ENCODE measurements at places on chromosomes 5 and 9. TPM values are rescaled to one million over a fixed set of nuclear protein-coding genes. Genes with fewer than 3 reads are reported as not detected.

BARX1 gene
- total RNA-seq = 15.2 TPM

ZNF879 gene
- 5.7 TPM for total RNA-seq

PCDHGB6 gene
- 9.3 TPM for total RNA-seq

LRRC26 gene
- 18.9 TPM for total RNA-seq

CHSY3 gene
- total RNA-seq = 7.6 TPM

PRR16 gene
- total RNA-seq = 5.2 TPM

STKLD1 gene
- total RNA-seq = 0.41 TPM

TERT gene
- total RNA-seq = 0.21 TPM

OSTF1 gene
- 17.8 TPM for total RNA-seq

CHD1 gene
- total RNA-seq = 89.0 TPM

MYORG gene
- total RNA-seq = 25.2 TPM

DNA sequence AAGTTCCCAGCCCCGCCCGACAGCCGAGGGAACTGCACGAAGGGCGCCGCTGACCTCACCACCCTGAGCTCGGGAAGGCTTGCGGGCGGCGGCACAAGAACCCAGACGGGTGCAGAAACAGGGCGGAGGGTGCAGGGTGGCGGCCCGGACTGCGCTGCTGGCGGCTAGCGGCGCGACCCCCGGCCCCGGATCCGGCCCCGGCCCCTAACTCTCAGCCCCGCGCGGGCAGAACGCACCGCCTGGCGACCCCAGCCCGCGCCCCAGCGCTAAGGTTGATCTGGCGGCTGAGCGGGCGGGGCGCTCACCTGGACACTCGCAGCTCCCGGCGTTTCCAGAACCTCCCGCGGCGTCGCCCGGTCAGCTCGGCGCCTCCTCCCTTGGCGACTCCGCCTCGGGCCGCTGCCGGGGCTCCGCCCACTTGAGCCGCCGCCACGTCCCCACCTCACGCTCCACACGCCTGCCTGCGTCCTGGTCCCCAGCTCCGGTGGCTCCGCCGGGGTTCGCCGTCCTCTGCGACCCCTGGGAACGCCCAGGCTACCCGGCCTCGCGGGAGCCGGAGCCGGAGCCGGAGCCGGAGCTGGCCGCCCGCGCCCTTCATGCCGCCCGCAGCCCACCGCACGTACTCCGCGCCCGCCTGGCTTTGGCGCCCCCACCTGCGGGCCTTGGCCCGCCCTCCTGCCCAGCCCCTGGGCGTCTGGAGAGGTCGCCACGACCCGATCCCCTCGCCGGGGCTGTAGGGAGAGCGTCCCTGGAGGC lies at the start of gene P4HA2:
Gene P4HA2, minus strand, starts transcription at position 369 of the 756 bp plus-strand sequence. CDS start 9,227 bp downstream, outside the sequence.
- DNase-seq = peak; percentile 89

DNA sequence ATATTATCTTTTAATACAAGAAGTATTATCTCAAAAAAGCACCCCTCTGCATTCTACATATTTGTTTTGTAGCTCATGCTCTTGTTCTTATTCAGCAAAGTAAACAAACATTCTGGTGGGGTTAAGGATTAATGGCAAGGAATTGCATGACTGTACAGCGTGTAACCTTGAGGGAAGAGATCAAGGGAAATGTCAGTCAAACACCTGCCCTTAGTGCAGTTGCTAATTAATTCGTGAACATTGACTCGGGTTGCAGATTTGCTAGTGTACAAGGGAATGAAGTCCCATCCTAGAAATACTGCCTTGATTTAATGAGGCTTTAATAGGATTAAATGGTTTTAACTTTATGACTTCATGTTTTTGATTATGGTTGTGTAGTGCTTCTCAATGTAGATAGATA lies 1758.1 kb downstream of the MAT2B start:
- DNase-seq = no peak

GRCh38 chr9:7376833-7377232 lies 422.7 kb downstream of the DMAC1 start:
- peak; percentile 91 for DNase-seq

- no peak for DNase-seq
Measured at GRCh38 chr9:115717711-115718173, 435.8 kb upstream of the PAPPA start.

DNA sequence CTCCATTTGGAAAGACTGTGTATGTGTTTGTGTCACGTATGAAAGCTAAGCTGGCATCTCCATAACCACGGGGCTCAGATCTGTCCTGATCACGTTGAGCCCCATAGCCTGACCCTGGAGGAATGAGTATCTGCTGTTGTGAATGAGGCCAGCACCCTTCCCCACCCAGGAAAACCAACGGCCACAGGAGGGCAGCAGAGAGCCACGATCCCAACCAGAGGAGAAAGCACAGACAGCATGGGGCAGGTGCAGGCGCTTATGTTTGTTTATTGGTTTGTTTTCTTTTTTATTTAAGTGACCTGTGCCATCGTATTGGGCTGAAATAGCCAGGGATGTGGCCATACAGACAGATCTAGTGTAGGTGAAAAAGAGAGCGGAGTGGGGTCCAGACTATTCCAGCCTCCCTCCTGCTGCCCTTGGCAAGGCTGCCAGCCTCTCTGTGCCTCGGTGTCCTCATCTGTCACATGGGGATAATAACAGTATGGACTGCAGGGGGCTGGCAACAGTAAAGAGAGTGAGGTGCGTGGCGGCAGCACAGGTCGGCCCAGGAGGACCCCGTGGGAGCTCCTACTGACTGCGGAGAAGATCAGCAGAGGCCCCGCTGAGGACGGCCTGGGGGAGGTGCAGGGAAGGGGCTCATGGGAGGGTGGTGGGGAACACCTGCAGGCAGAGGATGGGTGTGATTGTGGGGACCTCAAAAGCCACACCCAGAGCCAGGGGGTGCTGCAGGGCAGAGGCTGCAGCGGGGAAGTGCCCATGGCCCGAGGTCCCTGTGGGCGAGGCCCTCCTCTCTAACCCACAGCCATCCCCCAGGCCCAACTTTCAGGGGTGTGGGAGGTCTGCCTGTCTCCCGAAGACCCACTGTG lies 12.1 kb downstream of the OR2V2 start:
- DNase-seq = peak; percentile 91

GRCh38 chr9:347667-348292 lies 133.1 kb downstream of the DOCK8 start:
- peak; percentile 82 for DNase-seq

DNA sequence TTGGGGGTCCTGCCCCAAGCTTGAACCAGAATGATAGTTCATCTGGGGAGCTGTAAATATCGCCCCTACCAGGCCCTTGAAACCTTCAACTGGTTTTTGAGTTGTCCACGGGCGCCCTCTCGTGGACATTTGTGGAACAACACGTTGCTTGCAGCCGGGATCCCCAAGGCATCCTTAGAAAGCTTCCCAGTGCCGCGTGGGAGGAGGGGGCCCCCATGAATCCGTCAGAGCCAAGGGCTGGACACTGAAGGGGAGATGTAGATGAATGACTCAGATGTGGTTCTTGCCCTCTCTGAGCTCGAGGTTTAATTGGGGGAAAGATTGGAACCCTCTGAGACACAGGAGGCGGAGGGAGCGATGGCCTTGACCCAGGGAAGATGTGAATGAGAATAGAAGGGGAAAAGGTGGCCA lies 31.8 kb upstream of the ORM1 start:
- DNase-seq = peak; percentile 89

- DNase-seq = no peak
Measured at GRCh38 chr5:34892414-34892813, 22.9 kb downstream of the RAD1 start.

- DNase-seq = peak; percentile 41
Measured at GRCh38 chr5:137075163-137075970, 423.8 kb downstream of the SPOCK1 start.

GRCh38 chr5:36772276-36773140 lies 104.1 kb upstream of the NIPBL start:
- peak; percentile 48 for DNase-seq

GRCh38 chr9:131385296-131385695 lies 8.6 kb upstream of the PRRC2B start:
- peak; percentile 78 for DNase-seq

DNA sequence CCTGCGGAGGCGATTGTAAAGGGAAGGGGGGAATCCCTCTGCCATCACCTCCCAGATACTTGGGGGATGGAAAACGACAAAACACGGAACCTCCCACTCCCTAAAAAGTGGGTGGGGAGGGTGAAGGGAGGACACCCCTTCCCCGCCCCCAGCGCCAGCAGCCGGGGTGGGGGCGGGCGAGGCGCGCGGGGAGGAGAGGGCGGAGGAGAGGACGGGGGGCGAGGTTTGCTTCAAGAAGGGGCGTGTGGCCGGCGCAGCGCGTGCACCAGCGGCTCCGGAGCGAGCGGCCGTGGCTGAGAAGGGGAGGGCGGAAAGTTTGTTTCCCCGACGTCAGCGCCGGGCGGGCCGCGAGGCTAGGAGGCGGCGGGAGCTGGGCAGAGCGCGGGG lies at the start of gene PRRX2:
Gene PRRX2, plus strand, starts transcription at position 259 of the 387 bp plus-strand sequence. CDS start 221 bp downstream, outside the sequence.
- peak; percentile 77 for DNase-seq

- no peak for DNase-seq
Measured at GRCh38 chr5:133712562-133712961, 100.2 kb upstream of the FSTL4 start.

- peak; percentile 86 for DNase-seq
Measured at GRCh38 chr9:92607773-92608172, 62.2 kb downstream of the IPPK start.

DNA sequence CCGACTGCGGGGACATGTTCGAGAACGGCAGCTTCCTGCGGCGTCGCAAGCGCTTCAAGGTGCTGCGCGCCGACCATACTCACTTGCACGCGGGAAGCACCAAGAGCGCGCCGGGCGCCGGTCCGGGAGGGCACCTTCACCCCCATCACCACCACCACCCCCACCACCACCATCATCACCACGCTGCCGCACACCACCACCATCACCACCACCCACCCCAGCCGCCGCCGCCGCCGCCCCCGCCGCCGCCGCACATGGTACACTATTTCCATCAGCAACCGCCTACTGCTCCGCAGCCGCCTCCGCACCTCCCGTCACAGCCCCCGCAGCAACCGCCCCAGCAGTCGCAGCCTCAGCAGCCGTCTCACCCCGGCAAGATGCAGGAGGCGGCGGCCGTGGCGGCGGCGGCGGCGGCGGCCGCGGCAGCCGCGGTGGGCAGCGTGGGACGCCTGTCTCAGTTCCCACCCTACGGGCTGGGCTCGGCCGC lies 514 bp downstream of the FOXB2 start:
- no peak for DNase-seq

DNA sequence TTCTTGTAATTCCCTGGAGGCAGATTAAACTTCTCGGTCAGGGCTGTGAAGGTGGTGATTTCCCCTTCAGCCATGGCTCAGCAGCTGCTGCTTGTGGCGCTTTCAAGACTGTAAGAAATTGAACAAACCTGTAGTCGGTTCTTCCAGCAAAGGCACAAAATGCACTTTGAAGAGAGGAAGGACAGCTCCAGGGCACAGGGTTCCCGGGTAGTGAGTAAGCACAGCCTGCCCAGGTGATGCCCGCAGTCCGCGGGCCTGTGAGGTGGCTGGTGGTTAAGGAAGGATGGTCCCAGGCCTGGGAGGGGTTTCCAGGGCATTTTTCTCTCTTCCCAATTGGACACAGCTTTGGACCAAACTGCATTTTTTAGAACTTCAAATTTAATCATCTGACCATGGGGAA lies 71.8 kb downstream of the FGF1 start:
- no peak for DNase-seq

- DNase-seq = no peak
Measured at GRCh38 chr5:123474228-123474627, 37.7 kb upstream of the CSNK1G3 start.

DNA sequence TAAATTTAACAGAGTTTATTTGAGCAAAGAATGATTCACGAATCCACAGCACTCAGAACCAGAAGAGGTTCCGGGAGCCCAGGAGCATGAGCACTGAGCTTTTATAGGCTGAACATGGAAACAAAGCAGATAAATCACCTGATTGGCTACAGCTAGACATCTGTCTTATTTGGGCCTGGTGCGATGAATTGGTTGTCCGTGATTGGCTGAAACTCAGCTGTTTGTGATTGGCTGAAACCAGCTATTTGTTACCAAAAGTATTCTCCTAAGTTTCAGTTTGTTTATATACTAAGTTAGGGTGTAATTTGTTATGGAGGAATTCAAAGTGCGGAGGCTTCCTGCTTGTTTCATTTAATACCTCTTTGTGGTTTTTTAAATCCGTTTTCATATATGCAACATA lies 15.8 kb upstream of the LCP2 start:
- DNase-seq = no peak

- DNase-seq = no peak
Measured at GRCh38 chr5:53814819-53815218, 254.4 kb downstream of the NDUFS4 start.

- DNase-seq = peak; percentile 26
Measured at GRCh38 chr5:83434946-83435345, 36.6 kb upstream of the VCAN start.

- no peak for DNase-seq
Measured at GRCh38 chr5:96844481-96844990, 31.8 kb upstream of the ERAP2 start.

DNA sequence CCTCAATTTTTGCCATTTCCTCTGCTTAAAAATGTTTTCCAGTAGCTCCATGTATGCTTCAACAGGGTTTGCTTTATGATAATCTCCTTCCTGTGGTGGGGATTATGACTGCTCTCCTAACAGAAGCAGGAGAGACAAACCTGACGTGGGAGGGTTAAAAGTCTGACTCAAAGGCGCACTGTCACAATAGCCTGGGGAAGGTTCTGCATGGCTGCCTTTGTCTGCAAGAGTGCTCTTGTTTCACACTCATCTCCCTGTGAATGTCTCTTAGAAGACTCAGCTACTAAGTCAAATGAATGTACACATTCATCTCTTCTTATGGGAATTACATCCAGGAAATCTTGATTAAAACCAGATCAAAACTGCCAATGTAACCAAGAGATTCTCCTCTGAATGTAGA lies 90.9 kb upstream of the MTAP start:
- DNase-seq = peak; percentile 27

- no peak for DNase-seq
Measured at GRCh38 chr9:91486699-91487497, 63.3 kb upstream of the NFIL3 start.

GRCh38 chr9:73029346-73029745 lies 76.5 kb upstream of the ALDH1A1 start:
- no peak for DNase-seq

DNA sequence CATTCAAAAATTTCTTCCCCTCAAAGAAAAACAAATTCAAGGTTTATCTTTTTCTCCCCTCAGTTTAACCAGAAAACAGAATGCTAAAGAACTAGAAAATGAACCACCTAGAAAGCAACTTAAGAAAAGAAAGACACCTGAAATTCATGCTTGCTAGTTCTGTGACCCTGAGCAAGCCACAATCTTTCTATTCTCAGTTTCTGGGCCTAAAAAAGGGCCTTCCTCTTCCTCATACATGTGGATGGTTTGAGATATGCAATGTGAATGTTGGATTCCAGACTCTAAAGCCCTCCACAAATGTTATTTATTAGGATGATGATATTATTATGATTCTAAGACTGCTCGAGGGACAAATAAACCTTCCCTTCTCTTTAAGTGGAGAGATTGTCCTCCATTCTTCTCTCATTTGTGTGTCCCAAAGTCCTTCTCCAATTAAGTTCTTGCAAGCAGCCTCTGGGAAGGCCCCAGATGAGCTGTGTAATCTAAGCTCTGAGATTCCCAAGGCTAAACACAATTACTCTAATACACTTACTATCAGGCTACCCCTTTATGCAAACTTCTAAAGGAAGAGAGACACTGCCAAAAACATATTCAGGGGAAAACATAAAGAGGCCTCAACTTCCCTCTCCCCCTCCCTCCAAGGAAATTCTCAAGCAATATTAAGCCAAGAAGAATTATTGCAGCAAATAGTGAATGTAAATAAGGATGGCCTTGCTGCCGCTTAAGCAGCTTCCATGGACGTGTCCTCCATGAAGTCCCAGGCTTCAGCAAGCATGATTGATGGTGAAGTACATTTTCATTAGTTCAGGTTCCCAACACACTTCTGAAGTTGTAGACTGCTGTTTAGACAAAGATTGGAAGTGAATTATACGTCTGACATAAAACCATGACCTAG lies 80.2 kb downstream of the PRKACG start:
- no peak for DNase-seq
